CD8-positive, alpha-beta T cell (primary cell): ENCODE measurements at places on chromosomes 2 and 18.

GRCh38 chr18:51603111-51603510 lies 405.6 kb upstream of the MEX3C start:
- DNase-seq, result no peak

- DNase-seq, result no peak
Measured at GRCh38 chr2:47818777-47819176, 35.8 kb downstream of the MSH6 start.

DNA sequence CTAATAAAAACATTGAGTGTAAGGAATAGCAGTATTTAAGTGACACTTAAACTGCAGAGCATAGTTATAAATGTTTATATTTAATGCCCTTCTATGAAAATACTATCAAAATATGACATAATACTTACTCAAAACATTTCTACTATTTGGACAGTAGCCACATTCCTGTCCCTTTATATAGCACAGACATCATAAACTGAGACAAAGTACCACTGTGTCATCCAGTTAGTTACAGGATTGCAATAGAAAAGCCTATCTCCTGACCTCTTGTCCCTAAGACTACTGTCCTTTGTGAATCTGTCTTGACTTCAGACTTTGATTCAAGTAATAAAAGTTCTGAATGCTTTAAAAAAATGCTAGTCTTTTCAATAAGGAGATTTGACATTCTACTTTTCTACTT lies 1528.5 kb upstream of the NXPH2 start:
- no peak for DNase-seq

GRCh38 chr2:39743269-39743776 lies 35.7 kb downstream of the THUMPD2 start:
- no peak for DNase-seq

DNA sequence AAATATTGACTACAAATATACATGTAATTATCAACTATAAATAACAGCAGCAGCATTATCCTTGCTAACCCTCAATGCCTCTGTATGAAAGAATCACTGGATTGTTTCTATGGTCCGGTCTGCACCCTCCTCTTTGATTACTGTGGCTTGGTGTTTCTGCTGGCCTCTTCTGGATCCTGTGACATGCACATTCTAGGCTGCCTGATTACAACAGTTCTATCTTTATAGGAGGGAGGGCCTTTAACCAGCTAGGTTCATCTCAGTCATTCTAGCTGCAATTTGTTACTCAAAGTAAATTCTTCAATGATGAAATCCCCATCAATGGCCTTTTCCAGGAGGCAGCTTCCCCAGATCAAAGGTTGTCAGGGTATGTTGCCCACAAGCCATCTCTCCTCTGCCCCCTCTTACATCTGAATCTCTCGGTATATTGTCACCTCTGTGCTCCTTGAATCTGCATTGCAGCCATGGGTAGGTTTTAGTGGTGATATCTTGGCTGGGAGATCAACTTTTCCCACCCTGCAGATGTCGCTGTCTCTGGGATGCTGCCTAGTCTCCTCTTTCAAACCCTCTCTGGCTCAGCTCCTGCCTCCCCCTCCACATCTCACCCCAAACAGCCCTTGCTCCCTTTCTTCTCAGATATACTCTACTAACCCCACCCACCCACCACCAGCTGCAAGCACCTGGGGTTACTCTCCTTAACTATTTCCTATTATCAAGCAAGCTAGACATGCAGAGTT lies 106.2 kb upstream of the BZW1 start:
- no peak for DNase-seq

DNA sequence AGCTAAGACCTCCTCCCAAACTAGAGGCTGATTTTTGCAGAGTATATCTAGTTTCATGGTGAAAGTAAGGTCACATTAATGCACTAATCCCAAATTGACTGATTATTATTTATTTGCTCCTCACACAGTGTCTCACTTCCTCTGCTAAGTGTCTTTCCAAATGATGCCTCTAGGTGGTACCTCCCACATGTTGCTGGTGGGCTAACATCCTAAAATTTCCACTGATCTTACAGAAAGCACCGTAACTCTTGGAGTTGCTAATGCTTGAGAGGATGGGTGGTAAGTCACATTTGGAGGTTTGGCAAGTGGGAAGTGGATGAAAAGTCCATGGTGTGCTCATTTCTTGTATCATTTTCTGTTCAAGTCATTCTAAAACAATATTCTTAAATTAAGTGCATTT lies 428.7 kb upstream of the GYPC start:
- DNase-seq, result no peak

- no peak for DNase-seq
Measured at GRCh38 chr18:21453511-21453901, 147.0 kb downstream of the ESCO1 start.

GRCh38 chr18:3594760-3595368 lies 144.9 kb downstream of the TGIF1 start:
- DNase-seq, result no peak

- DNase-seq, result no peak
Measured at GRCh38 chr2:99956232-99957030, 186.0 kb downstream of the AFF3 start.

DNA sequence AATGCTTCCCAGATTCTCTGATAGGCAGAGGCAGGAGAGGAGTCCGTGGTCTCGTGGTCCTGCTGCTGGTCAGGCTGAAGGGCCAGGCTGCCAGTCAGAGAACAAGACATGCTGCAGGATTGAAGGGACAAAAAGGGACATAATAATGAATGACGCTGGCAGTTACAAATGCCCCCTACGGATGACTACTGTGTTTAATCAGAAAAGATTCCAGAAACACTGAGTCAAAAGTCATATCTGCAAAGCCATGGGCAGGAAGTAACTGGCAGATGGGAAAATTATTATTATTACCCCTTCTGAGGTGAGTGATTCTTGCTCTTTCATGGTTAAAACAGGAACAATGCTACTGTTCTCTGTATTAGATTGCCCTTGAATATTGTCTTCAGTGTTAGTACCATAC lies 19.0 kb downstream of the LCT start:
- DNase-seq, result no peak

GRCh38 chr2:205188239-205189138 lies 493.8 kb upstream of the NRP2 start:
- DNase-seq, result no peak

DNA sequence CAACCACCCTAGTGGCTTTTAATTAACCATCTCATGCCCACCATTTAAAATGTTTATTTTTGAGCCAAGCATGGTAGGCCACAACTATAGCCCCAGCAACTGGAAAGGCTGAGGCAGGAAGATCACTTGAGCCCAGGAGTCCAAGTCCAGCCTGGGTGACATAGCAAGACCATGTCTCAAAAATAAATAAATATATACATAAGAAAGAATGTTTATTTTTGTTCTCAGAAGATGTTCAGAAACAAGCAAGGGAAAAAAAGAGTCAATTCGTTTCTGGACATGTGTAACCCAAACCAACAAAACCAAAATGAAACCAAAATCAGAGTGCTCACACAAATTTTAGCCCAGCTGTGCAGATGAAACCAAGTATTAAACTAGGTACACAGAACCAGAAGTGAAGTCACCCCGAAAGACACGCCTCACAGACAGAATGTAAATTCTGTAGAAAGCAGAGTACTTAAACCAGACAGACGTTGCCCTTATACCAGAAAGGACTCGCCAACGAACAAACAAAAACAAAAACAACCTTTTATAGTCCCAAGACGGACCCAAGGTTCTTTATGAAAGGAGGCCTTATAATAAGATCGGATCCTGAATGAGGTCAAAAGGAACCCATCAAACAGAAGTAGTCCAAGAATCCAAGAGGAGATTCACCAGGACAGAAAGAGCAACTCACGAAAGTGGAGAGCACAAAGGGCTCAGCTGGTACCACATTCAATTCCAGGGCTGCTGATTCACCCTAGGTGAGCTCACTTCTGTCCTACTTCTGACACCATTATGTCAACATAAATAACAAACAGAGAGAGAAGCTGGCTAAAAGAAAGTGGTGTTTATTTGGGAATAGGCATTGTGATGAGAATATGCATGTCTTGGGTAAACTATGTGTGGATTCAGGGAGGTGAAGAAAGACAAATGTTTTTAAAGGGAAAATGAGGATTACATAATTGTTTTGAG lies 31.8 kb upstream of the MTCL1 start:
- no peak for DNase-seq

GRCh38 chr2:233242231-233242927 lies 9.1 kb upstream of the ATG16L1 start:
- no peak for DNase-seq

GRCh38 chr2:66915237-66915636 lies 480.3 kb downstream of the MEIS1 start:
- DNase-seq, result no peak

- DNase-seq, result no peak
Measured at GRCh38 chr2:96800061-96801004, 15.7 kb upstream of the CNNM3 start.

- no peak for DNase-seq
Measured at GRCh38 chr2:96954011-96954846, 32.2 kb downstream of the FAM178B start.

GRCh38 chr2:11749646-11750349 lies 3.4 kb downstream of the LPIN1 start:
- peak; percentile 68 for DNase-seq

DNA sequence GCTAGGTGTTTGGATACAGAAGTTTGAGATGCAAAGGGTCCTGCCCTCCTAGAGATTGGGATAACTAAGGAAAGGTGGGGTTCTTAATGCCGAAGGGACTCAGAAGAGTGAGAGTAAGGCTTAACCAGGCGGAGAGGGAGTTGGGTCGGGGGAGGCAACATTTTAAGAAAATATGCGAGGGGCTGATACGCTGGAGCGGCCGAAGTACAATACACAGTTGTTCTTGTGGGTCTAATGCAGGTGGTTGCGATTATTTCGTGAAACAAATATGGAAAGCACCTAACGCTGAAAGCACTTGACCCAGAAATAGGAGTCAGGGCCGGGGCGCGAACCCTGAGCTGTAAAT lies 344 bp upstream of the MRPL33 start:
- DNase-seq, result no peak

- no peak for DNase-seq
Measured at GRCh38 chr2:46518861-46519260, 39.5 kb downstream of the TMEM247 start.

GRCh38 chr2:214127571-214127970 lies 283.3 kb upstream of the VWC2L start:
- no peak for DNase-seq

DNA sequence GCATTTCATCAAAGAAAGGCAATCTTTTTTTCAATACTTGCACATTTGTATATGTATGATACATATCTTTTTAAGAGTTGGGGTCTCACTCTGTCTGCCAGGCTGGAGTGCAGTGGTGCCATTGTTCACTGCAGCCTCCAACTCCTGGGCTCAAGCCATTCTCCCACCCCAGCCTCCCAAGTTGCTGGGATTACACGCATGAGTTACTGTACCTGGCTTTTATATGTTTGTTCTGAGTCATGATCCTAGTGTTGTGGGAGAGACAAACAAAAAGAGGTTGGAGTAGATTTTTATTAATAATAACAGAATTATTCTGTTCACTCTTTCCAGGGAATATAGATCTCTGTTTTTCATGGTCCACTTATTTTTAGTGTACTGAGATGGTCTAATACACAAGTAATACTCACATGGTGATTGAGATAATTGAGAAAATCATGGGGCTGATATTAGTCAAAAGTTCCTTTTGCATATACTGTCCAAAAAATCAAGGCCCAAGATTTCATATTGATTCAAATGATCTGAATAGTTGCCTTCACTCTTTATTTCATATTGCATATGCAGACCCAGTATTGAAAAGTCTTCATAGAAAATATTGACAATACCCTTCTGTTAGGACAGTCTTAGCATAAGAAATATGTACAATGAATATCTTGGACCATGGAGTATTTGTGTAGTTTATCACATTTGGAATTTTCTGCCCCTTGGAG lies 138.3 kb downstream of the FMNL2 start:
- DNase-seq, result no peak

- DNase-seq, result no peak
Measured at GRCh38 chr2:177998006-177998405, 74.6 kb downstream of the PDE11A start.

DNA sequence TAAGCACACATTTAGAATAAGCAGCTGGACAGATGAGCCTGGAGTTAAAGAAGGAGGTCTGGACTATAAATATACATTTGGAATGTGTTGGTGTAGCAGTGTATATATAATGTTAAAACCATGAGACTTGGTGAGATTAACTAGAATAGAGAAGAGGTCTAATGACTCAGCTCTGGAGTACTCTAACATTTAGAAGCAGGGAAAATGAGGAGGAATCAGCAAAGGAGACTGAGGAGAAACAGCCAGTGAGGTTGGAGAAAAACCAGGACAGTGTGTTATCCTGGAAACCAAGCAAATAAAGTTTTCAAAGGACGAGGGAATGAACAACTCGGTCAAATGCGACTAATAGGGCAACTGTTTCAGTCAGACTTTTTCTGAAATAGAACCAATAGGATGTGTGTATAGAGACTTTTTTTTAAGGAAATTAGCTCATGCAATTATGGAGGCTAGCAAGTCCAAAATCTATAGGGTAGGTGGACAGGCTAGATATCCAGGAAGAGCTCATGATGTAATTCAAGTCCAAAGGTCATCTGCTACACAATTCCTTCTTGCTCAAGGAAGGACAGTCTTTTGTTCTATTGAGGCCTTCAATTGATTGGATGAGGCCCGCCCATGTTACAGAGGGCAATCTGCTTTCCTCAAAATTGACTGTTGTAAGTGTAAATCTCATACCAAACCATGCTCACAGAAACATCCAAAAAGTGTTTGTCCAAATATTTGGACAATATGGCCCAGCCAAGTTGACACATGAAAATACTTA lies 10.8 kb upstream of the SESTD1 start:
- DNase-seq, result no peak

DNA sequence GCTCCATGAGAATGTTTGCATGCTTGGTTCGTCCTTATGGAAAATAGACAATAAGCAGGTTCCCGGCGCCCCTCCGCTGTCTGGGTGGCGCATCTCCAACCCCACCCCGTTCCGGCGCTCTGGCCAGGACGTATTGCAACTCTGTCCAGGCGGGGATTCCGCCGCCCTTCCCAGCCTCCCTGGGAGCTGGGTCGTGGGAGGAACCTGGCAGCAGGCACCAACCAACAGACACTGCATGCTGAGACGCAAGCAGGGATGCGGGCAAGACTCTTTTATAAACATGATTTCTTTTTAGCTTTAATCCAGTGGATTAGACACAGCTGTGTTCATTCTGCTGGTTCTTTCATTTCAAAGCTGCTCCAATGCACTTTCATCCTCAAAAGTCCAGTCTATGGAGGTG lies 240.2 kb downstream of the SH3BP4 start:
- DNase-seq, result no peak

DNA sequence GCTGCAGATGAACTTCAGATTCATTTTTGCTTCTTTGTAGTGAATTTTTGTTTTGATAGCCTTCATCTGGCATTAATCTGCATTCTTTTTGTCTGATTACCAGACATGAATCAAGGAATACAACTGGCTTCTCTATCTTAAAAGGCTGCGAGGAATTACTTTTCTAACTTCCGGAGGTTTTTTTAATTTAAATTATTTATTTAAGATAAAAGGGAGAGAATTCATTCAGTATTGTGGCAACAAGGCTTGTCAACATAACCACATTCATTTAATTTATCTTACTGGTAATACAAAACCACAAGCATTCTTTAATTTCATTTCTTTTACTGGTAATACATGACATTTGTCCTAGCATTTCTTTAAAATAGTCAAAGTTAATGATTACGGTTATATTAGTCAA lies 36.0 kb downstream of the CSRNP3 start:
- no peak for DNase-seq

- no peak for DNase-seq
Measured at GRCh38 chr18:37460604-37461003, 105.0 kb downstream of the CELF4 start.

GRCh38 chr18:39305766-39306165 lies 1740.2 kb upstream of the CELF4 start:
- no peak for DNase-seq

GRCh38 chr2:11896386-11896785 lies 150.0 kb downstream of the LPIN1 start:
- no peak for DNase-seq
